Airway epithelial cell (primary cell): ENCODE measurements at places on chromosomes 4 and X. TPM values are rescaled to one million over a fixed set of nuclear protein-coding genes. Genes with fewer than 3 reads are reported as not detected.

Gene NIPAL1
- 9.6 and 13.0 TPM in 2 replicates for total RNA-seq

Gene NDP
- total RNA-seq: 0.07 TPM in 1 of 2 replicates, not detected in the other

Gene VCX2
- total RNA-seq: not detected in 2 replicates

Gene PLK4
- total RNA-seq: 9.7 and 13.1 TPM in 2 replicates

Gene HSFX3
- not detected in 2 replicates for total RNA-seq

Gene TLR2
- total RNA-seq: 1.0 and 1.3 TPM in 2 replicates

Gene MAPK10
- 5.5 and 6.5 TPM in 2 replicates for total RNA-seq

Gene GASK1B
- total RNA-seq: 3.2 and 3.4 TPM in 2 replicates

Gene MUC7
- total RNA-seq: not detected in 2 replicates

Gene MAGEC2
- total RNA-seq: not detected in 2 replicates

Gene SMIM31
- not detected in 2 replicates for total RNA-seq

Gene TBC1D1
- 27.6 and 53.2 TPM in 2 replicates for total RNA-seq

Gene RPA4
- total RNA-seq: 0.28 TPM in 1 of 2 replicates, not detected in the other

Gene CSAG1
- not detected in 2 replicates for total RNA-seq

Gene AVPR2
- total RNA-seq: not detected in 2 replicates
